ENCODE measurements at places on chromosomes 7 and 10.

DNA sequence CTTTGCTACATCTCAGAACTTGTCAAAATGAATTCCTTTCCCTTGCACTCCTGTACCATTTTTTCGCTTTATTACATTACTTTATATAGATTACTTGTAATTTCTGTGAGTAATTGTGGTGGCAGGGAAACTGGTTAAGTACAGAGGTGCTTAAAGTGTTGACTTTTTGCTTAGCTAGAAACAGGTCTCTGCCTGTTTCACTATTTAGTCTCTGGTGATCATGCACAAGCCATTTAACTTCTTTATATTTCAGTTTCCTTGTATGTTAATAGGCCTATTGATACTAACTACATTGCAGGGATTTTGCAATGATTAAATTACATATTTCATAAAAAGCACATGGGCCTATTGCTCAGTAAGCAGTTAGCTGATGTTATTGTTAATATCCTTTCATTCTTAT lies 233.8 kb downstream of the PRKG1 start:
- DNase-seq, result no peak

DNA sequence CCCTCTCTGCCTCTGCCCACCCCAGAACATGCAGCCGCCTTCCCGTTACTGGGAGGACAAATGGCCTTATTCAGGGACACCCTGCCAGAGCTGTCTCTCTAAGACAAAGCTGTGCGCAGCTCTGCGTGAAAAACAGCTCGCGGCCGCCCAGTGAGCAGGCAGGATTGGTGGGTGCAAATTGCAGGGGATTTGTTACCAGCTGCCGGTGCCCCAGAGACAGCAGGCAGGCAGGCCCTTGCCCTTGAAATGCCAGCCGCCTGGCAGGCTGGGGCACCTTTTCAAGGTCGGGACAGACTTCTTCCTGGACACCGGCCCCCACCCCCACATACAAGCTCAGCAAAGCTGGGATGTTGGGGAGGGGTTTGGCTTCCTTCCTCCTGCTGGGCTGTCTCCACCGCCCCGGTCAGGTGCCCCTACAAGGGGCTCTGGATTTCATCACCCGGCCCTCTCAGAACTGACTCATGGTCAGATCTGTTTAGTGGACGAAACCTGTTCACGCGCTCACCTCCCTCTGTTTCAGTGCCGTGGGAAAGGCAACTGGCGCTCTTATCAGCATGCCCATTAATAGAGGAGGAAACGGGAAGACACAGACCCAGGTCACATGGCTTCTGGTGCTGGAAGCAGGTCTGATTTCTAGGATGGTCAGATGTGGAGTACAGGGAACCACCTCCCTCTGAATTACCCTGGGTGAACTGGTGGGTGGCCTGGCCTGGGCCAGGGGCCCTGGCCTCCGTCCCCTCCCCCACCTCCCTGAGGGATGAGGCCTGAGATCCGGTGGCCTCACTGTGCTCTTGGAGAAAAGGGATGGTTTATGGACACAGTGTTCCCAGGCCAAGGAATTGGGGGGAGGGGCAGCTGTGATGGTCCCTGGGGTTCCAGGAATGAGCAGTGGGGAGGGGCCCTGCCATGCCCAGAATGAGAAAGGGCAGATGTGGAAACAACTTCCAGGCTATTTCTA lies 123.9 kb upstream of the PPIF start:
- DNase-seq, result no peak

DNA sequence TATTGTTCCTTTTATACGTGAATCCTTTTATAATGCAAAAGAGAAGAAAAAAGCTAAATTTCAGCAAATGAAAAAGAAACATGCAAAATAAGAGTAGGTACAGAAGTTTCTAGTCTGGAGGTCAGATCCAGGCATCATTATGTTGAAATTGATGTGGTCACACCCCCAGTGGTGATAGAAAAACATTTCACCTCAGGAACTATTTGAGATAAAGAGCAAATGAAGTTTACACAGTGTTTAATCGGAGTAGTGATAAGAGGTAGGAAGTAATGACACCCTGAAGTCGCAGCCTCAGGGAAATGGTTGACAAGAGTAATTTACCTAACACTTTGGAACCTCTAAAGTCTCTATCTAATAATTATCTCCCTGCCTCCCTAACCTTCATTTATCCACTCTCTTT lies 536.0 kb upstream of the STEAP1 start:
- DNase-seq, result no peak

DNA sequence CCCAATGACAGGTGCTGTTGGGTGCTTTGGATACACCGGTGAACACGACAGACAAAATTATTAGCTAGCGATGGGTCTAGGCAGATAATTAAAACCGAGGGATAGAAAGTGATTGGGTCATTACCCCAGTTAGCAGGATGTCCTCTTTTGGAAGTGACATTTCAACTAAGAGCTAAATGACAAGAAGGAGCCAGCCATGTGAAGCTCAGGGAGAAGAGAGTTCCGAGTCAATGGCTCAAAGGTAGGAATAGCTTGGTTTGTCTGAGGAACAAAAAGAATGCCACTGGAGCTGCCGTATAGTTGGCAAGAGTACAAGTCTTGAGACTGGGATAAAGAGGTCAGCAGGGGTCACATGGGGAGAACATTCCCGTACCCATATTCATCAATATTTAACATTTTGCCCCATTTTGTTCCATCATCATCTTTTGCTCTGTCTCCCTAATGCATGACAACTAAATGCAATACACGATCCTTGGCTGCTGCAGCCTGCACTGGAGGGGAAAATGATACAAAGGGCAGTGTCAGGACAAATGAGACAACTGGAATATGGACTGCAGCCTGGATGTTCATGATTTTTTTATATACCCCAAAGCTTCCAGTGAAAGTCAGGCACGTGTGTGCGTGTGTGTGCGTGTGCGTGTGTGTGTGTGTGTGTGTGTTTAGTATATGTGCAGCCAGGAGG lies 115.7 kb downstream of the ICA1 start:
- DNase-seq, result no peak

DNA sequence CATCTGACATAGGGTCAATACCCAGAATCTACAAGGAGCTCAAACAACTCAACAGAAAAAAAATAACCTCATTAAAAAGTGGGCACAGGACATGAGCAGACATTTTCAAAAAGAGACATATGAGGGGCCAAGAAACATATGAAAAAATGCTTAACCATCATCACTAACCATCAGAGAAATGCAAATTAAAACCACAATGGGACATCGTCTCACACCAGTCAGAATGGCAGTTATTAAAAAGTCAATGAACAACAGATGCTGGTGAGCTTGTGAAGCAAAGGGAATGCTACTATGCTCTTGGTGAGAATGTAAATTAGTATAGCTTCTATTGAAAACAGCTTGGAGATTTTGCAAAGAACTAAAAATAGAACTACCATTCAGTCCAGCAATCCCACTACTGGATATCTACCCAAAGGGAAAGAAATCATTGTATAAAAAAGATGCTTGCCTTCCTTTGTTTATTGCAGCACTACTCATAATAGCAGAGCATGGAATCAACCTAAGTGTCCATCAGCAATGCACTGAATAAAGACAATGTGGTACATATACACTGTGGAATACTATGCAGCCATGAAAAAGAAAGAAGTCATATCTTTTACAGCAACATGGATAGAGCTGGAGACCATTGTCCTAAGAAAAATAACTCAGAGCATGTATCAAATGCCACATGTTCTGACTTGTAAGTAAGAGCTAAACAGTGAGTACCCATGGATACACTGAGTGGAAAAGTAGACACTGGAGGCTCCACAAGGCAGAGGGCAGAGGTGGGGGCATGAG lies 139.8 kb downstream of the ADARB2 start:
- no peak for DNase-seq

DNA sequence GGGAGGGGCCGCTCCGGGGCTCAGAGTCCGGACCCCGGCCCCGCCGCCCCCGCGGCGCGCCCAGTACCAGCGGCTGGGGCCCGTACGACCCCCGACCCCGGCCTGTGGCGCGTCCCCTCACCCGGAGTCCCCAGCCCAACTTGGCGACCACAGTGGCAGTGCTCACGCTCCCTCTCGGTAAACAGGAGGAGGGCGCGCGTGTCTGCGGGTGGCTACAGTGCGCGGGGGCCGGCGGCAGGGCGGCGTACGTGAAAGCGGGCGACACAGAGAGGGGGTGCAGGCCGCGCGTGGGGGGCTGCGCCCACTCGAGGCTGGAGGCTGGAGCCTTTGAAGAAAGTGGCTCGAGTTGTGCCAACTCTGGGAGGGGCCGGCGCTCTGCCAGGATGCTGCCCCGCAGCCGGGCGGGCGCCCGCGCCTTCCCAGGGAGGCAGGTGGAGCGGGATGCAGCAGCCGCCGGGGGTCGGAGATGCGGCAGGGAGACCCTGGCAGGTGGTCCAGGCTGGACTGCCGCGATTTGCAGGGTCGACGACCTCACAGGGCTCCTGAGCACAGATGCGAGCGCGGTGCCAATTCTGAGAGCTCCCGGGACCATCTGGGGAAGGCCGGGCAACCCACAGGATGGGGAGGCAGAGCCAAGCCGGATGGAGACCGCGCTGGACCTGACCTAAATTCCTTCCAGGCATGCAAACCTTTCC lies 655 bp downstream of the PTPRE start:
- no peak for DNase-seq

DNA sequence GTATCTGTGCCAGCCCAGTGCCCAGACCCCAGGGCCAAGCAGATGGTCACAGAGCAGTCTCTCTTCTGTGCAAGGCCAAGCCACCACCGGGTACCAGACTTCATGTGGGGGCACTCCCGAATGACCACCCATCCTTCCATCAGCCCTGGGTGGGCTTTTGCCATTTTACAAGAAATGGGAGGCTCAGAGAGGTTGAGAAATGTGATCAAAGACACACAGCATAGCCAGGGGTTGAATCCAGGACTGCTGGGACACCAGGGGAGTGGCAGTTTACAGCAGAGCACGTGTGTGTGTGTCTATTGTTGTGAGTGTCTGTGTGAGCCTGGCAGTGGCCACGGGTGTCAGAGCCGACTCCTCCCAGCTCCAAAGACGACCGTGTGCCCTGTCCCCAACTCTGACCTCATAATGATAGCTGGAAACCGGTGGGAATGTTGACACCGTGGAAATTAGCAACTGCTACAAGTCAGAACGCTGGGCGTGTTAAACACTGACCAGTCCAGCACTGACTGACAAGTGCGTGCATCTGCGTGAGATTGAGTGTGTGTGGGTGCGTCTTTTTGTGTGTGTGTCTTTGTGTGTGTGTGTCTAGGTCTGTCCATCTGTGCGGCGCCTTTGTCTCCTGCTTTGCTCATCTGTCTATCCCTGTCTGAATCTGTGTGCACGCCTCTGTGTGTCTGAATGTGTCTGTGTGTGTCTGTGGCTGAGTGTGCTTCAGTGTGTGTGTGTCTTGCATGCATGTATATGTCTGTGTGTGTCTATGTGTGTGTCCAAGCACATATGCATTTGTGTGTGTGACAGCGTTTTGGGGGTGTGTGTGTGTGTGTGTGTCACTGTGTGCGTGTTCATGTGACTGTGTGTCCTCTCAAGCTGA lies 17.2 kb upstream of the SLC29A4 start:
- no peak for DNase-seq

DNA sequence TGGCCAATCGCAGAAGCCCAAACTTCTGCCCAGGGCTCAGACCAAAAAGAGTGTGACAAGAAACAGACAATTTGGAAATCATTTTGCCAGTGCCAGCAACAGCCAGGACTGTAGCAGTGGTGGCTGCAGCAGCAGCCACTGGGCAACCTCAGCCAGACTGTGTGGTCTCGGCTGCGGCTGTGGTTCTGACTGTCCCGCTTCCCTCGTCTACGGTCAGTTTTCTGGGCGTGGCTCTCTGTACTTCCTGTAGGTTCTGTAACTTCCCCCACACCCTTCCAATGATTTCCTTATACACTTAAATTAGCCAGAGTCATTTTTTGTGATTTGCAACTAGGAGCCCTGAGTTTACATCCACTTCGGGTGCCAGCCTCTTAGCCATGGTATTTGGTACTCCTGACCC lies 39.9 kb downstream of the CYTH3 start:
- DNase-seq, result no peak
